ENCODE measurements at places on chromosomes 3 and 15. TPM values are rescaled to one million over a fixed set of nuclear protein-coding genes. Genes with fewer than 3 reads are reported as not detected.

The AMOTL2 gene
- 161 TPM for total RNA-seq

DNA sequence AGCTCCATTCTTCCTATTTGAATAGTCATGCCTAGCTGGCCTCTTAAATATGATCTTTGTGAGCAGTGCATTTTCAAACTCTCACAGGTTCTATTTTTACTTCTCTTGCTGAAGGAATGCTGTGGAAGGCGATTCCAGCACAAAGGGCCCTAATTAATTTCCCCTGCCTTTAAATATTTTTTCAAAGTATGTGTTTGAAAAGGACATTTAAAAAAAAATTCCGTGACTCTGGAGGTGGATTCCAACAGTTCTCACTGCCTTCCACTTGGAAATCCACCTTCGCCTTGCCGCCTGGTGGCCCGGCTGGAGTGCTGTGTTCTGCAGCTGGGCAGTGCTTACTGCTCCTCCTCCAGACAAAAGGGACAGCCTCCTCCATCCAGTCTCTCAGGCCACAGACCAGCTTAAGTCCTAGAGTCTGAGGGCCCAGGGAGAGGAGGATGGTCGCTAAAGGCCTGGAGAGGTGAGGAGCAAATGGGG is 61.5 kb upstream of the CORO2B start:
- H3K36me3 ChIP-seq, result no peaks in the 10 kb centered on the region
- H3K27me3 ChIP-seq, result no peaks in the 10 kb centered on the region
- peak overlapping the region; percentile 83 for H3K27ac ChIP-seq
- H3K4me1 ChIP-seq, result peaks cover 40% of the 10 kb centered on the region

DNA sequence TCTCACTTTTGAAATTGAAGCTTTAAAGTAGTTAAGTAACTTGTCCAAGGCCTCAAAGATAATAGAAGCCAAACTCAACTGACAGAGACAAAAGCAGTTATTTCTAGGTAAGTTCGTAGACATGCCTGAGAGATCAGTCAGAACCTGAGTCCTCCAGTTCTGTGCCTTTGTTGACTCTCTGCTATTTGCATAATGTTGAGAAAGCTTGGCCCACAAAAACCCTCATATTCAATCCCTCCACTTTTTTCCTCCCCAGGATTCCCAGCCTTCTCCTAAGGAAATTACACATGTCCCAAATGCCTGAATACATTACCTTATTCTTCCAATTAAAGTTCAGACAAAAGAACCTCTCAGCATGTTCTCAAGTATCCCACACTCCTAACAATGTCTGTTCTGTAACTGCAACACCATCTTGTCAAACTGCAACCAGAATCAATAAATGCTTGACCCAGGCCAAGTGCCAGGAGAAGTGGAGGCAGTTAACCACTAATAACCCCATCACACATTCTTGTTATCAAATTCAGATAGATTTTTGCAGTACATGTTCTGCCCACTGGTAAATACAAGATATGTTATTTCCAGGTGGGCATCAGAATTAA is 217.8 kb downstream of the LRRC3B start:
- H3K4me3 ChIP-seq, result no peak overlapping the region
- no peaks in the 10 kb centered on the region for H3K27me3 ChIP-seq
- DNase-seq, result no peak

DNA sequence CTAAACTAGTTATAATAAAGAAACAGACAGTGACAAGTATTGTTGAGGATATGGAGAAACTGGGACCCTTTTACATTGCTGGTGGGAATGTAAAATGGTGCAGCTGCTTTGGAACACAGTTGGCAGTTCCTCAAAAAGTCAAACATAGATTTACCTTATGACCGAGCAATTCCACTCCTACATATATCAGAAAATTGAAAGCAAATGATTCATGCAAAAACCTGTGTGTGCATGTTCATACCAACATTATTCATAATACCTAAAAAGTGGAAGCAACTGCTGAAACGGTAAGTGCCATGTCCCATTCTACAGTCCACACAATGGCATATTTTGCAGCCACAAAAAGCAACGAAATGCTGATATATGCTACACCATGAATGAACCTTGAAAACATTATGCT is 12.2 kb upstream of the SEC61A1 start:
- H3K4me3 ChIP-seq, result no peak overlapping the region
- H3K27me3 ChIP-seq, result no peaks in the 10 kb centered on the region
- DNase-seq, result no peak
- H3K36me3 ChIP-seq, result no peaks in the 10 kb centered on the region

- H3K27me3 ChIP-seq, result no peaks in the 10 kb centered on the region
- no peaks in the 10 kb centered on the region for H3K4me1 ChIP-seq
- no peak for DNase-seq
- H3K4me3 ChIP-seq, result no peak overlapping the region
Observed at GRCh38 chr3:108462899-108463298, 47.5 kb downstream of the MYH15 start.

GRCh38 chr3:157438194-157438730 is 1.6 kb downstream of the PTX3 start:
- H3K4me3 ChIP-seq, result peak overlapping the region; percentile 74
- H3K4me1 ChIP-seq, result peaks cover 13% of the 10 kb centered on the region
- no peak for DNase-seq
- no peaks in the 10 kb centered on the region for H3K36me3 ChIP-seq

Measured in thoracic aorta (tissue), 2 donors.